Suppressor macrophage (primary cell): ENCODE measurements at places on chromosomes 4 and X.

- DNase-seq = no peak
Observed at GRCh38 chrX:103099691-103100090, 6.7 kb upstream of the NXF3 start.

DNA sequence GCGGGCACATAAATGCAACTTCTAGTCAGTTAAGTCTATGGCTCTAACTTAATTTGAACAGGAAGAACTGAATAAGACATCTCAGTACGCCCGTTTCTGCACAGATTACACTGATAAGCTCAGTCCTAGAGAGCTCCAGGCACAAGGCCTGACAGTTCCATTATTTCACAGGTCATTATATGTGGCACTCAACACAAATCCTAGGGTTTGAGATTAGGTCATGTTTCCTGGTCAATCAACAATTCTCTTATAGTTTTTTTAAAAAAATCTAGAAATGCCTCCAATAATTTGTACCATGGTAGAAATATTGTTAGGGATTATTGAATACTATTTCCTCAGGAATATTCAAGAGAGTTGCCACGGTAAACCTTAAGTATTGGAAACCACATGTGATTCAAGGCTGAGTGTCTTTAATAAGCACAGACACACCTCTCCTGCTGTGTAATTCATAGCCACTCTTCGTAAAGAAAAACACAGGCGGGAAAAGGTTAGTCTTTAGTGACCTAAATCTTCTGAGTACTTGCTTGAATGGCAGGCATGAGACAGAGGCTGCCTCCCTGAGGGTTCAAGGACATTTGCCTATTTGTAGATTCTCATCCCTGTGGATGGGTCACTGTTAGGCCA is 342.9 kb upstream of the ADGRL3 start:
- no peak for DNase-seq

- no peak for DNase-seq
Observed at GRCh38 chrX:25079020-25079419, 63.3 kb upstream of the ARX start.

DNA sequence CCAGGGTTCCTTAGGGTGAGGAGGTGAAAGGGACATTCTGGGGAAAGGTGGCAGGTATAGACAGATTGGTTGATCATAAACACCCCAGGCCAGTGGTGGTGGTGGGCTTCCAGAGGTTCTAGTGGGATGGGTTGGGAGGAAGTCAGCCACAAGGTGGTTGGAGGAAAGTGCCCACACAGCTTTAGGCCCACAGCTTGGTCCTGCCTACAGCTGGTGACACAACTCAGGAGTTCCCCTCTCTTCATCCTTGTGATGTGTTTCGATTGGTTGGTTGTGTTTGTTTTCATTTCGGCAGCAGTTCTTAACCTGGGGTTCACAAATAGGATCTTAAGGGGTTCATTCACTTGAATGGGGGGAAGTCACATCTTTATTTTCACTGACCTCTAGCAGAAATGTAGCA is 157.0 kb downstream of the TMEM164 start:
- peak; percentile 28 for DNase-seq

DNA sequence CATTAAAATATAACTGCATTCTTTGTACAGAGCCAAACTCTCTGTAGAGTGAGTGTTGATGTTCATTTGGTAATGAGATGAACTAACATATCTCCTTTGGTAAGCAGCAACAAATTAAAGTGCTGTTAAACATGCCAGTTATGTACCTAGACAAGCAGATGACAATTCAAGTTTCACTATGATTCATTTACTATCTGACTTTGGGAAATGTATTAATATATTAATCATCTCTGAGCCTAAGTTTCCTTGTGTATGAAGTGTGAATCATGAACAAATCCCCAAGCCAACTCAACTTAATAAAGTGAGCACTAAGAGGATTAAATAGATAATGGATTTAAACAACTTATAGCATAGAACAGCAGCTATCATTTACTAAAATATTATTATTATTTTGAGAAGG is 1044.2 kb downstream of the GLUD2 start:
- no peak for DNase-seq

GRCh38 chr4:56540826-56541225 is 35.2 kb downstream of the ARL9 start:
- no peak for DNase-seq
